ENCODE measurements at places on chromosomes 2 and 18.

DNA sequence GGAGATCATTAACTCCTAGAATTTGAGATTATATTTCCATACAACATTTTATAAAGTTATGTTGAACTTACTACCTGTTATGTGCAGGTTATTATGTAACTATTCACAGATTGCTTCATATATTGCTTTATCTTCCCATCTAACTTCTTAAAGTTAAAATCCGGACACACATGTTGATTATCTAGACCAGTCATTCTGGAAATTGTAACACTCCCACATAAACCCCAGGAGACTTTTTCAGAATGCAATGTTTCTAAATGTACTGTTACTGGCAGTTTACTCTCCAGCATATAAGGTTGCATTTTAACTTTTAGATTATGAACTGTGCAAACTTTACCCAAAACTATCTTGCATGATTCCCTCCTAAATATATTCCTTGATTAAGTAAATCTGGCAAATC lies 70.5 kb upstream of the FAM117B start:
- DNase-seq, result no peak

GRCh38 chr2:26619096-26619495 lies 22.1 kb downstream of the CIB4 start:
- no peak for DNase-seq

GRCh38 chr2:23460228-23460627 lies 75.2 kb downstream of the KLHL29 start:
- DNase-seq, result no peak

DNA sequence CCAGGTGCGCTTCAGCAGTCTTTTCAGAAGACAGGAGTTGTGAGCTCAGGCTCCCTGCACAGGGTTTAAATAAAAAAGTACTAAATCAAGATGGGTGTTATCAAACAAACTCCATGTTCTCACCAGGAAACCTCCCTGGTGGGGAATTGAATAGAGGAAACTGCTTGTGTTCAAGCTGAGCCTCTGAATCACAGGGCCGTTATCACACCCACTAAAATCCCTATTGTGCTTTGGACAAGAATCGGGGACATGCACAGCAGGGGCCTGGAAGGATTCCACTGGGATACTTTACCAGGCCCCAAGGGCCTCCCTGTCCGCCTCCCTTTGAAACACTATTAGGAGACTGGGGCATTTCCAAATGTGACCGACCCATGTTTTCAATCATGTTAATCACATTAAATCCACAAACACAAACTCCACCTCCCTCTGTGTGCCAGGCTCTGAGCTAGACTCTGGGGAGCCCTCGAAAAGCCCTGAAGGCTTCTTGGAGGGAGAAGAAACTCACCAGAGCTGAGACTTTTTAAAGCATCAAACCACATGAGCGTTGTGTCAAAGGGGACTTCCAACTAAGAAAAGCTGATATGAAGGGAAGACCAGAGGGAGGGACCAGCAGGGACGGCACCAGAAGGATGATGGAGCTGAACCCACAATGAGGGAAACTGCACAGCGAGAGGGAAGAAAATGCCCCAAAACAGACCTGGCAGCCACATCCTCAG lies 458.7 kb upstream of the ID2 start:
- DNase-seq, result no peak

DNA sequence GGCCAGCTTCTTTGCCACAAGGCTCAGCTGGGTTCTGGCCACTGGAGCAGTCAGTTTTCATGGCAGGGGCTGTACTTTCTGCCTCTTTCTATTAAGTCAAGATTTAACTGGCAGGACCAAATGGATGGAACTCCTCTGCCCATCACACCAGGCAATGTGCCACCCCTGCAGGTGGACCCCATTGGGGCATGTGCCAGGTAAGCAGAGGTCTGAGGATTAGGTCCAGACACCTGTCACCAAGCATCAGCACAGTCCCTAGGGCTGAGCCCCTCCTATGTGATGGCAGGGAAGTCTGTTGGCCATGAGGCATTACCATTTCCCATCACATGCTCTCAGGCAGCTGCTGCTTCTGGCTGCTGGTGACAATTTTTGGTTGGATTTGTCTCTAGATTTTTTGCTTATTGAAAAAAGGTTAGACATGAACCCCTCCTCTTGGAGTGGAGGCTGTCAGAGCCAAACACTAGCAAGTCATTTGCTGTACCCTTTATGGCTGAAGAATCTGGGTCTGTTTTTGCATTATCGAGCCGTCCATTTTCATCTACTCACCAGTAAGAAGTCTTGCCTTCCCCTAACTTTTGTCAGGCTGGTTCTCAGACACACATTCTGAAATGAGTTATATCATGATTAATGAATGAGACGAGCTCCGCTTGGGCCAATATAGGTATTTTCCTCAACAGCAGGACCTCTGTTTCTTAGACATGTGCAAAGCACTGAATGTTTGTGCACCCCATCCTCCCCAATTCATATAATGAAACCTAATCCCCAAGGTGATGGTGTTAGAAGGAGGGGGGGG lies 328.0 kb downstream of the TSN start:
- DNase-seq, result no peak

- no peak for DNase-seq
Measured at GRCh38 chr18:5065615-5066014, 131.4 kb downstream of the AKAIN1 start.

GRCh38 chr18:3869848-3870247 lies 419.9 kb downstream of the TGIF1 start:
- no peak for DNase-seq
